HAP-1 (cell line): ENCODE measurements at places on chromosomes 4 and X.
A peak's percentile ranks its signal among the peaks of the same experiment; 100 is the strongest.

DNA sequence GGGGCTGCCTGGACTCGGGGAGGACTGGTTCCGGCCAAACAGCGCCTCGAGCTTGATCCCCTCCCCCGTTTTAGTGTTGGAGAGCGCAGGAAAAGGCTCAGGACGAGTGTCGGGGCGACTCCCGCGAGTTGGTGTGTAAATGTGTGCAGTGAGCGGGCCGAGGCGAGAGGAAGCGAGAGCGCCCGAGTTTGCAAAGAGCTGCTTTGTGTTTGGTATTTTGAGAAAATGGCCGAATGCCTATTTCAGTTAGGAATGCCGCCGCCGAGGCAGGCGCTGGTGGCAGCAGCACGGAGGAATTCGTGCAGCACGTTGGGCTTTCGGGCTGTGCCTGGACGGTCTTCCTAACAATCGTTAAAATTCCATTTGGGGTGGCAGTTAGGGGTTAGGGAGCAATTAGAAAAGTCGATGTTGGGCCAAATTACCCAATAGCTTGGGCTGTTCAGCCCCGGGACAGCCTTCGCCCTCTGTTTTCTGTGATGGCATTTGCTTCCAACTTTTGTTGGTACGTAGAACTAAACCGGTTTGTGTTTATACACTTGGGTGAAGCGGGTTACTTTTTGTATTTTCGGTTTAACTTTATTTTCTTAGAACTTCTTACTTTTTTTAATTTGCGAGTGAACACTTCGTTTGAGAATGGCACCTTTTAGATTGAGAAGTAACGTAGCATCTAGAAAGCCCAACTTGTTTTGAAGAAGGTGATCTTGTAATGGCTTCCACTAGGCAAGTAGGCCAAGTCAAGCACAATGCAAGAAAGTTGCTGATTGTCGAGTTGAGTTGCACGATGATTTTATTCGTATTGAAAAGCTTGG lies 1.6 kb downstream of the REST start:
- DNase-seq, result peak; percentile 64

DNA sequence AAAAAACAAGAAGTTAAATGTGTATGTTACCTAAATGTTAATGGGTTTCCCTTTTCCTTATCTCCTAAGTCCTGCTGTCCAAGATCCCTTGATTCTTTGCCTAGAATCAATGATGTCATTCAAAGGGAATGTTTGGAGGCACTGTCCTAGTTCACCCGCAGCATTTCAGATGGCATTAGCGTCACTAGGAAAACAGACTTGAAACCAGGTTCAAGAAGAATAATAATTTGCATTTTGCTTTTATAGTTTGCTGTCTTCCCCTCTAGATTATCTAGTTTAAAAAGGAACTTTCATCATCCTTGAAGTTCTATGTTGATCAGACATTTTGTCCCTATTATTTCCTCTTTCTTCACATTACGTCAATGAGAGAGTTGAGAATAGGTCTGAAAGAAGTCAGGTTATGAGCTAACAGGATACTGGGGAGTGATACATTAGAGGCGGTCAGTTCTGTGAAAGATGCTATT lies 234.1 kb upstream of the PGRMC2 start:
- no peak for DNase-seq

DNA sequence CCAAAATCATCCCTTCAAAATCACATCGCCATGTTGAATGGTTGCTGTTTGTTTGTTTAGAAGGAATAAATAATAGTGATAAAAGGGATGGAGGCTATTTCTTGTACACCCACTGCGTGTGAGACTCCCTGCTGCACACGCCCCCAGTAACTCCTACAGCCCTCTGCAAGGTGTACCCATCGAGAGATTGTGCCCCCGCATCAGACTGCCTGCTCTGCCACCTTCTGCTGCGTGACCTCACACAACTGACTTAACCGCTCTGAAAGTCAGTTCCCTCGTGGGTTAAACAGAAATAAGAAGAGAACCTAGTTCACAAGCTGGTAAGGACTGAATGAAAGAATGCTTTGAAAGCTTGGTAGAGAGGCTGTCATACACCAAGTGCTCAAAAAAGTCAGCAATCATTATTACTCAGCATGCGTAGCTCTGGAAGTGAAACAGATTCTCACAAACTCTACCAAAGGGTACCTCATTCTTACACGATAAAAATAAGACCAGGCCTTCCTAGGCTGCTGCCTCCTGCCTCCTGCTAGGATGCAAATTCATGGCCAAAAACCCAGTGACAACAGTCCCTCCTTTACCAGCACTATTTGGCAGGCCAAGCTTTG lies 147.1 kb downstream of the CPEB2 start:
- DNase-seq, result no peak

- peak; percentile 64 for DNase-seq
Observed at GRCh38 chr4:34723605-34724004, 1520.7 kb downstream of the ARAP2 start.

DNA sequence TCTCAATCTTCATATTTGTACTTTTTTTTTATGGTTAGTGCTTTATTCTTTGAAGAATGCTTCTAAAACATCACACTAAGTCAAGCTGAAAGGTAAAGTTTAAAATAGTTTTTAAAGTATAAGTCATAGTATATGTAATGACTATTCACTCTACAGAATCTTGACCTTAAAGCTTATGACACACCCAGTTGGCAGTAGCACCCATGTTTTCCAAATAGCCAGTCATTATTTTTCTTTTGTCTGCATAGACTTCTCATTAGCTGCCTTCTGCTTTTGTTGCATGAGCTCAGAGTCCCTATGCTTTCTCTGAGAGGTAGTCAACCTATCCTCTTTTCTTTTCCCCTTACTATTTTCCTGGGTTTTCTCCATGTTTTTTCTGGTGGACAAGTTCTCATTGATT lies 231.5 kb downstream of the PCDH18 start:
- no peak for DNase-seq

GRCh38 chr4:146638333-146638785 lies 334 bp upstream of the POU4F2 start:
- DNase-seq, result no peak

DNA sequence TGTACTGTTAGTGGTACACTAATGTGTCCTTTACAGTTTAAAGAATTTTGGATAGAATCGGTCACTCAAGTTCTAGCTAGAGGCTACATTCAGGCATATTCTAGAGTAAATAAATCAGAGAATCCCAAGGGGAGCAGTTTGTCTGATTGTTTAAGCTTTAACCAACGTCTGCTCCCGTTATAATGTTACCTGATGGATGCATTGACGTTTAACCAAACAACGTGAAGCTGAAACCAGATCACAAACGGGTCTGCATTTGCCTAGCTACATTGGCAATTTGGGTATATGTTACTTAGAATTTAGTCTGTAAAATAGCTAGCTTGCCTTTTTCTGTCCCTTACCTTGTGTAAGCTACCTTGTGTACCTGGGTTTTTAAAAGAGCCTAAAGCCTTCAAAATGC lies 1.6 kb downstream of the PI4K2B start:
- peak; percentile 20 for DNase-seq

GRCh38 chrX:110665223-110666002 lies 130.2 kb downstream of the CHRDL1 start:
- DNase-seq, result peak; percentile 52

DNA sequence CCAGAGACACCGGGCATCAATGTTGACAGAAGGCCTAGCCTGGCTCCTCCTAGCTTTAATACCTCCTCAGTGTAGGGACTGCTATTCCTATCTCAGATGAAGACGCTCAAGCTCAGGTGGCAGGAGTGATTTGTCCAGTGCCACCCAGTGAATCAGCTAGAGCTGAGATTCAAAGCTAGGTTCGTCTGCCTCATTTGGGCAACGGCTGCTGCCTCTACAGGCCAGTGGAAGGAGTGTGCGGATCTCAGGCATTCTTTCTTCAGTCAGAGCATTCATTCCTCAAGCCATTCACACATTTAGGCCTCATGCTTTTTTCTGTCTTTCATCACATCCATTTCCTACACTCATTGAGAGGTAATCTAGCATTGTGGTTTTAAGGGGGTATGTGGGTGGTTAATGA lies 7.3 kb downstream of the TSR2 start:
- DNase-seq, result peak; percentile 32

- no peak for DNase-seq
Observed at GRCh38 chr4:185257086-185257485, 47.7 kb downstream of the SNX25 start.

DNA sequence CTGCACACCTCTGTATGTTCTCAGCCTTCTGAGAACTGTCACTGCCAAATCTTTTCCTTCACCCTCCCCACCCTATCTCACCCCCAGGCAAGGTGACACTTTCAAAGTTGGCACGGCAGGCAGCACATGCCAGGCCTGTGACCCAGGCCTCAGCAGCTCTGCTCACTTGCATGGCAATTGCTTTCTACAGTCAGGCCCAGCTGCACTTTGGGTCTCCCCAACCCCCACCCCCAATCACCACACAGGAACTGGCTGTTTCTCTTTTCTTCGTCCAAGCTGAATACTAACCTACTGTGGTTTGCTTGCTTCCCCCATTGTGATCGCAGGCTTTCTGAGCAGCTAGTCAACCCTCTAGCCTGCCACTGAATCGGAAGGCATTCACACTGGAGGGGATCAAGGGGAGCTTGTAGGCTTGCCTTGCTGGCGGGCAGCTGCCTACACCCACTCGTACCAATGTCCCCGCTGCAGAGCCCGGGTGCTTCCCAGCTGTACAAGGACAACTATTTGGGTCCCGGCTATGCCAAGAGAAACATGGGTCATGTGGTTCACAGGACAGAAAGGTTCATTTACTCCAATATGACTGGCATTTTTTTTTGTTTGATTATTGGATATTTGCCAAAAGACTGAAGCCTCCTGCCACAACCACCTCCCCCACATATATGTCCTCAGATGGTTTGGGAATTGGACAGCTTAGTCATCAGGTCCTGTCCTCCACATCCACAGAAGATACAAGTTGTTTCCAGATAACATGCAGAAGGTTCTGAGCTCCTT lies 28.1 kb downstream of the SLC25A43 start:
- no peak for DNase-seq

DNA sequence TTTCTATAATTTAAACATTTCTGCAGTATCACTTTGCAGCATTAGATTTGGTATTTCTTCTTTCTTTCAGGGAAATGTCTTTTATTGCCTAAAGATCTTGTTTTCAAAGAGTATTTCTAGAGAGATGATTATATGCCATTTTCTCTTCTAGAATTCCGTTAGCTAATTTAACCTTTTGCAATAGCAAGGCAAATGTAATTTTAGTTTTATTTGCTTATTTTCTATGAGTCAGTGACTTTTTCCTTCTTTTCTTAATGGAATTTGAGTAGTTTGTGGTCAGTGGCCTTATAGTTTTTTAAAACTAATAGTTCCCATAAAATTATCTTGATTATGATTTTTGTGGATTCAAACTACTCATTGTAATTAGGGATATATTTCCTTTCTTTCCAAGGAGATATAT lies 72.2 kb downstream of the CCKAR start:
- DNase-seq, result no peak

- no peak for DNase-seq
Observed at GRCh38 chr4:53854991-53855568, 209.3 kb downstream of the CHIC2 start.

GRCh38 chr4:53314252-53314651 lies 51.6 kb downstream of the SCFD2 start:
- no peak for DNase-seq

GRCh38 chr4:120354381-120354780 lies 287.7 kb upstream of the MAD2L1 start:
- DNase-seq, result no peak

DNA sequence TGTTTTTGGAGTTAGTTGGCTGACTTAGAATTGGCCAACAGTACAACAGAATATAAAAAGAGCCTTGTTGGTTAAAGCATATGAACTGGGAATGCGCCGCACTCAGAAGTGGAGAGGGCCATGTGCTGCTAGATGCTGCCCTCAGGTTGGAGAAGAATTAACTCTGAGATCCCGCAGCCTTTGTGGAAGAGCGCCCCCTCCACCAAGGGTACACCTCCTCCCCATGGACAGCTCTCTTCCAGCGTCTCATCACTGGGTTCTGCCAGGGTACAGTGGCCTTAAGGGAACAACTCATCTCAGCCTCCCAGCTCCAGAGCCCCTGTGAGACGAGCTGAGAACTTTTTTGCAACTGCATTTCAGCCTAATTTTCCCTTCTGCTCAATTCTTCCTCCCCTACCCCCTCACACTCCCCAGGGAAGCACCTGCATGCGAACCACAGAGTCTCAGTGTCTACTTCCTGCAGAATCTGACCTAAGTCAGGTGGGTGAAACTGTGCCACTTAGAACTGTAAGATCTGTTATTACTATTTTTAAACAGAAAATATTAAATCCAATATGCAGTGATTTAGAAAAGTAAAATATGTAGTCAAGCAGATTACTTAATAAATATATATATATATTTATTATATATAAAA lies 380.6 kb downstream of the RAB28 start:
- no peak for DNase-seq

- DNase-seq, result no peak
Observed at GRCh38 chrX:7202206-7202605, 54.3 kb upstream of the PUDP start.

DNA sequence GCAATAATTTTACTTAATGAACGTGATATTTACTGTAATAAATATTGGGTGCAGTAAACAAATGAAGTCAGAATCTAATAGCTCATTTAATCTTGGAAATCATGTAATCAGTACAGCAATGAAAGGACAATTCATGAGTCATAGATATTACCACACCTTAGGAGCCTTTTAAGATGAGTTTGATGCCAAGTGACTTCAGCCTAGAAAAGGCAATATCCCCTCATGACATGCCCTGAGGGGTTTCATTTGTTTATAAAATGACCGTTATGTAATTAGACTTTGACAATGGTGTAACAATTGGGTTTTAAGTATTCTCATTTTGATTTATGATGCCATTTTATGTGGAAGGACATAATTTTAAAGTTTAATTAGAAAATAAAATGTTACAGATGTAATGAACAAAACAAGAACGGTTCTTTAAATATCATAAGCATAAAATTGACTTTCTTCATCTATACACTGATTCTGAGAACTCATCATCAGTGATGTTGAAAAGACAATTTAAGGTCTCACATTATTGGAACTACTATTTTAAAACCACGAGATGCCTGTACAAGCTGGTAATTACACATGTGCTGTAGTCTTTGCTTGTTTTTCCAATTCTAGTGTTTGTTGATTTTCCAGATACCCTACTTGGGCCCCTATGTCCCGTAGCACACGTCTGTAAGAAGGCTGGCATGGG lies 5.0 kb downstream of the FGF2 start:
- DNase-seq, result no peak

- no peak for DNase-seq
Observed at GRCh38 chr4:98793658-98794057, 135.2 kb upstream of the TSPAN5 start.

- DNase-seq, result no peak
Observed at GRCh38 chr4:152674359-152674758, 5.4 kb downstream of the TMEM154 start.

DNA sequence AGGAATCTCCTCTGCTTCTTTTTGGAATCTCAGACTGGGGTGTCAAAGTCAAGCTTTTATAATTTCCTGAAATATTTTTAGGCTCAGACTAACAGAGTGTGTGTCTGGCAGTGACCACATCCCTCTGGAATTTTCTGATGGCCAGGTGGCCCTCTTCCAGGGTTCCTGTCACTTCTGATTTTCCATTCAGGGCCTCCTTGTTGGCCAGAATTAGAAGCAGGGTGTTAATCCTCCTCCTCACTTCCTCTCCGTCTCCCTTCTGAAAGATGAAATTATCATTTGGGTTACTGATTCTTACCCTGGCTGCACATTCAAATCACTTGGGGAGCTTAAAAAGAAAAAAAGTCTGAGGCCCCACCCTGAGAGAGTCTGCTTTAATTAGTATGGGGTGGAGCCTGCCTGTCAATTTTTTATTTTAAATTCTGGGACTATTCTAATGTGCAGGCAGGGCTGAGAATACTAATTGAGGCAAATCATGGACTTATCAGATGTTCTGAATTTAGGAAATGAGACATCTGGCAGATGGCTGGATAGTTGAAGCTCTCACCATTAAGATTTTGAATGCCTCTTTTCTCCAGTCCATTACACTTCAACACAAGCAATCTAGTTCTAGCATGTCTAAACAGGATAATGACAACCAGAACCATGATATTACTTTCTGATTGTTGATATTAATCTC lies 43.2 kb downstream of the HAND2 start:
- no peak for DNase-seq
